ENCODE measurements at places on chromosomes 7 and 10.

- DNase-seq = no peak
Measured at GRCh38 chr10:11521860-11522259, 89.6 kb downstream of the USP6NL start.

GRCh38 chr10:101379663-101380352 is 25.8 kb downstream of the BTRC start:
- DNase-seq = no peak

- DNase-seq = no peak
Measured at GRCh38 chr10:533186-533585, 156.3 kb downstream of the DIP2C start.

DNA sequence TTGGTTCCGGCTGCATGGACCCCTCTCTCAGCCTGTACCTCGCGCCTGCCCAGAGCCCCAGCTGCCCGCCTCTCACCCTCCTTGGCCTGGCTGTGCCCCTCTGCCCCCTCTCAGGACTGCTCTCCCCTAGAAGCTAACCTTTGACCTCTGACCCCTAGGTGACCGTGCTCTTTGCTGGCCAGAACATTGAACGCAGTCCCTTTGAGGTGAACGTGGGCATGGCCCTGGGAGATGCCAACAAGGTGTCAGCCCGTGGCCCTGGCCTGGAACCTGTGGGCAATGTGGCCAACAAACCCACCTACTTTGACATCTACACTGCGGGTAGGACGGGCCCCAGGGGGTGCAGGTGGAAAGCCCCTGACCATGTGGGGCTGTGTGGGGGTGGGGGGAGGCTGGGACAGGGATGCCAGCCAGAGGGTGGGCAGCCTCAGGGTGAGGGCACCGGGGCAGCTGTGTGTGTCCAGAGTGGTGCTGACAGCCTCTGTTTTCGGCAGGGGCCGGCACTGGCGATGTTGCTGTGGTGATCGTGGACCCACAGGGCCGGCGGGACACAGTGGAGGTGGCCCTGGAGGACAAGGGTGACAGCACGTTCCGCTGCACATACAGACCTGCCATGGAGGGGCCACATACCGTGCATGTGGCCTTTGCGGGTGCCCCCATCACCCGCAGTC is 8.0 kb downstream of the FLNC start:
- DNase-seq = no peak

- DNase-seq = no peak
Measured at GRCh38 chr10:125641398-125641797, 41.6 kb downstream of the TEX36 start.

DNA sequence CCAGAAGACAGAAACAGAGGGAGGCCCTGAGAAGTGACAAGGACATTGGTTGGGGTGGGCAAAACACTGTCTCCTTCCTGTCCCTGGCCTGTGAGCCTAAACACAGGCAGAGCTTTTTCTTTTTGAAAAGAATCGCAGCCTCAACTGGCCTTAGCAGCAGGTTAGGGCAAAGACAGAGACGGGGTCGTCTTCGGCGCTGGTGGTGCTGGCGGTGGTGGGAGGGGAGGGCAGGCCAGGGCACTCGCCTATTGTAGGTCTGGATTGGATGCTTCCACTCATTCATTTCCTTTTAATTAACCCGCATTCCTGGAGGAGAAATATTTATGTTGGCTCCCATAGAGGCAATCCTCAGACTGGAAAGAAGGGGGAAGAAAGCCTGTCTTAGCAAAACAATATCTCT is 22.6 kb downstream of the WNT8B start:
- DNase-seq = no peak

GRCh38 chr7:69433081-69433480 is 165.2 kb upstream of the AUTS2 start:
- DNase-seq = no peak

DNA sequence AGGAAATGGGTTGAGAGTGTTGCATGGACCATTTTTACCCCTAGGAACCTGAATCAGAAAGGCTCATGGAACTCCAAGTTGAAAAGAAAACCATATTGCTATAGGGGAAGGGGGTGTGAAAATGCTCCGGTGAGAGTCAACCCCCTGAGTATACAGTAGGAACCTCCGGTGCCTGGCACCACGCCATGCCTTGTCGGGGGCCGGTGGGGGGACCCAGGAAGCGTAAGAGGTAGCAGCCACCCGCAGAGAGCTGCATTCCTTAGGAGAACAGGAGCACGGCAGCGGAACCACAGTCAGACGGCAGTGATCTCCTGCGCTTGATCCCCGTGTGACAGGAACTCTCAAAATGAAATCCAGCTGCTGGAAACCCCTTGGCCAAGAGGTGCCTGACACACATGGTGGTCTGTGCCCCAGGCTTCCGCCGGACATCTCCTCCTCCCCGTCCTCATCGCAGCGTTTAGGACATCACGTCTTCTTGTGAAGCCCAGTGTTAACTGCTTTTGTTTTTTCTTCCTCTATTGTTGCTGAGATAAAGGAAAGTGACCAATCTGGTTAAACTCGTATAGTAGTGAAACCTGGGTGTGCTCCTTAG is 186.8 kb downstream of the CELF2 start:
- DNase-seq = no peak

DNA sequence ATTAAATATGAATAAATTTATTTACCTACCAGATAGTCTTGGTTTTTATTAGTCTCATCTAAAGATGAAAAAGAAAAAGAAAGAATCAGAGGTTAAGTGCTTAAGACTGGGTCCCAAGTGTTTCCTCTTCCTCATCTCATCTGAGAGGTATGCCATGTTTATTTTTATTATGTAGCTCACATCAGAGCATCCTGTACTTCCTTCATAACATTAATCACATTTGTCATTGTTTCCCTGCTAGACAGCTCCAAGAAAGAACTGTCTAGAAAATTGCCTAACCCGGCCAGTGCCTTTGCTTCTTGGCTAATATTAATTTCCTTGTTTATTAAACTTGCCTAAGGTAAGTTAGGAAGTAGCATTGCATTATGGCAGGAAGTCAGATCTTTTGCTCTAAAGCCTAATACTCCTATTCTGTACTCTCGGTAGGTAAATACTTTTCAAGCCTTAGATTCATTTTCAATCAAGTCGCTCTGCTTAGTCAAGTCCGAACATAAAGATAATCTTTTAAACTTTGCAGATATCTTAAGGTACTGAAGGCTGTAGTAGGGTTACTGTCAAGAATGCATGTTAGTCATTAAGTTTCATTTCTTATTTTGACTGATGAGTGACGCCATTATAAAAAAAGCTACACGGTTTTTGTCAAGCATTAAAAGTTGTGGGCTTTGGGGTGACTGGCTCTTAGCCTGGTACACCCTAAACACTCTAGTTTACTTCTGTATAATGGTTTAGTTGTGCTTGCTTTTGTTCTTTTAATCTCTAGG is 47.4 kb downstream of the ZMYND11 start:
- DNase-seq = no peak

GRCh38 chr7:85714043-85714578 is 527.3 kb upstream of the SEMA3D start:
- DNase-seq = no peak

DNA sequence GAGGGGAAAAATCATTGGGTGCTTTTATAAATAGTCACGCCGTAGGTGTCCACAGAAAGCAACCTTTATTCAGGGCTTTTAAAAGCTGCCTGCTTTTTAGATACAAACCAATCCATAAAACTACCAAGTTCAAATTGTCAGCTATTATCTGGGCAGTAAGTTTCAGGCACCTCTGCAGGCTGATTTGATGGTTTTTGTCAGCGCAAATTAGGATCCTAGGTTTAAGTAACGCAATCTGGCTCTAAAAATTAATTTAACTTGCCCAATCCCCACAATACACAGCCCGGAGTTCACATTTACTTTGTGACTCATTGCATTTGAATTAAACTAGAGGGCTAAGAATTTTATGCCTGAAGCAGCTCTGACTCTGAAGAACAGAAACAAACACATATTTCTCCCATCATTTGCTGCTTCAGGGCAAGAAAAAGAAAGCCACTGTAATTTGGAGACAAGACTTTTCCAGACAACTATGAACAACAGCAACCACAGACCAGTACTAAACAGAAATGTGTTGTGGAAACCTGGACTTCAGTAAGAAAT is 43.3 kb downstream of the NRP1 start:
- no peak for DNase-seq

- DNase-seq = no peak
Measured at GRCh38 chr7:55326081-55326835, 38.9 kb upstream of the LANCL2 start.

DNA sequence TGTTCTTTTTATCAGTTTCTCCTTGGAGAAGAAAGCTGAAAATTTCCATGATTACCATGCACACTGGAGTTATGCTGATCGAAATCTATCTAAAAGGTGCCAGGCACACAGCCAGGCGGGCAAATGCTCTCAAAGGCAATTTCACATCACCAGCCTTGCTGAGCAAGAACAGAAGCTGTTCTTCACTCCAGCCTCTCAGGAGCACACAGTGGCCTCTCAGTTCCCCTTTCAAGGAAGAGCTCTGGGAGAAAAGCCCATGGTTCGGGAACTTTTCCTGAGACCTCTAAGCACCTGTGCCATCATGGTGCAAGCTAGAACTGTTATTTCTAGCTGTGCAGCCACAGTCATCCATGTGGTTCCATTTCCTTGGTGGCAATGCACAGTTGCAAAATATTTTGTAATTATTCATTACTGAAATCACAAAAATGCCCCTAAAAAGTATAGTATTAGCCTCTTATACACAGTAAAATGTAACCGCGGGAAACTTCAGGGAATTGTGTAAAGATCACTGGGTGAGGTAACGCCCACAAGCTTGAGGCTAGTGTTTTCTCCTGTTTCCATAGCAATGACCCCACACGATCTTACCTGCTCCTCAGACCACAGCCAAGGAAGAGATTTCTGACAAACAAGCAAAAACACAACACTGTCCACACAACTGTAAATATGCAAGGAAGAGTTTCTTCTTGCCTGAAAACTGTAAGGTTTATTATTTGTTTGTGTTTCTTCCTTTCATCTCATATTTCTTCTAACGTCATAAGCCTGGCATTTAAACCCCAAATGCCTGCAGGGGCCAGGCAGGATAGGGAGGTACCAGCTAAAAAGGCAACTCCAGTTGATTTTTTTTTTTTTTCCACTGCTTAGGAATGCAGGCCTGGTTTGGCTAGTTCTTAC is 121.2 kb downstream of the FAM107B start:
- no peak for DNase-seq

GRCh38 chr7:49885593-49886285 is 112.3 kb downstream of the VWC2 start:
- DNase-seq = no peak

DNA sequence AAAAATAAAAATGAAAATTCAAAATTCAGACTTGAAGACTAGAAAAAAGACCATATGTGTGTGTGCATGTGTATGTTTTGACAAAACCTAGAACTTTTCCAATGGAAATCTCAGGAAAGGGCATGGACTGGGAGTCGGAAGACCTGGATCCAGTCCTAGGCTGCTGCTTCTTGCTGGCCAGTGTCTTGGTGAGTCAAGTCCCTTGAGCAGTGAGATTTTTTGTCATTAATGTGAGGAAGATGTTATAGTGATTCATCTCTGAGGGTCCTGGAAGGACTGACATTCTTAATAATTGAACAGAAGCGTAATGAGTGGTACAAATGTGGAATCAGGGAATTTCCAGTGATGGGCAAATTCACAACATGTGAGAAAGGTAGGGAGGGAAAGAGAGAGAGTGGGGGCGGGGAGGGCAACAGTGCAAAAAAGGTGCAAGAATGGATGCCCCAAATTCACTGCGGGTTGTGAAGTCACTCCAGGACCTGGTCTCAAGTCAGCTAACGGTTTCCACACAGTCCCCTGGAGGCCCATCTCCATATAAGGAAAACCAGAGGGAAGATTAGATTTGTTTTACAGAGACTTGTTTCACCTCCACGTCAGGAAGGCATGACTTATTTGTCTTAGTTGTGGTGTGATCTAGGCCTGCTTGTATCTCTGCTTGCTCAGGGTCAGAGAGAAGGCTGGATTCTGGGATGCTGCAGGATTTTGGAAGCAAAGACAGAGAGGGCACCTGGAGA is 201.7 kb downstream of the BUB3 start:
- DNase-seq = no peak

- DNase-seq = no peak
Measured at GRCh38 chr7:30995536-30995935, 31.8 kb downstream of the GHRHR start.

DNA sequence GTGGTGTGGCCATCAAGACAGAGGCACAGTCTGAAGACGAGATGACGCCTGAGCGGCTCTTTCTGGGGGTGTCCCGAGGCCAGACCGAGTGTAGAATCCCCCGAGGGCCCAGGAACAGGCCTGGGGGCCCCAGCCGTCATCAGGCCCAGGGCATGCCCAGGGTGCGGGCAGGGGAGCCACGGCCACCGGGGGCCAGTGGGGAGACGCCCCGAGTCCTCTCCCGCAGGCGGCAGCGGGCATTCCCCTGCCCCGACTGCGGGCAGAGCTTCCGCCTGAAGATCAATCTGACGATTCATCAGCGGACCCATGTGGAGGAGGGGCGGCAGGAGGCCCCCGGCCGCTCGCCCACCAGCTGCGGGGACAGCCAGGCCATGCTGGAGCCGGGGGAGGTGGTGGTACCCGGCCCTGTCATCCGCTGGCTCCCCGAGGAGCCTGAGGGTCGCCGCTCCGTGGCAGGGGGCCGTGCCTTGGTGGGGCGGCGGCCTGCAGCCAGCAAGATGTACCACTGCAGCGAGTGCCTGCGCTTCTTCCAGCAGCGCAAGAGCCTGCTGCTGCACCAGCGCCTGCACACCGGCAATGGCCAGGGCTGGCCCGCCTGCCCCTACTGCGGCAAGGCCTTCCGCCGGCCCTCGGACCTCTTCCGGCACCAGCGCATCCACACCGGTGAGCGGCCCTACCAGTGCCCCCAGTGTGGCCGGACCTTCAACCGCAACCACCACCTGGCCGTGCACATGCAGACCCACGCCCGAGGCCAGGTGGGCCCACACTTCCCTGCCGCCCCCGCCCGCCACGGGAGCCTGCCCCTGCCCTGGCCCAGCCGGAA is 19.7 kb downstream of the ZNF783 start:
- no peak for DNase-seq

- peak; percentile 8 for DNase-seq
Measured at GRCh38 chr7:155733582-155734444, 78.5 kb downstream of the SHH start.

- DNase-seq = peak; percentile 69
Measured at GRCh38 chr7:150974468-150975391, 3.4 kb downstream of the KCNH2 start.

- no peak for DNase-seq
Measured at GRCh38 chr7:107659666-107660065, 962 bp upstream of the SLC26A4 start.

DNA sequence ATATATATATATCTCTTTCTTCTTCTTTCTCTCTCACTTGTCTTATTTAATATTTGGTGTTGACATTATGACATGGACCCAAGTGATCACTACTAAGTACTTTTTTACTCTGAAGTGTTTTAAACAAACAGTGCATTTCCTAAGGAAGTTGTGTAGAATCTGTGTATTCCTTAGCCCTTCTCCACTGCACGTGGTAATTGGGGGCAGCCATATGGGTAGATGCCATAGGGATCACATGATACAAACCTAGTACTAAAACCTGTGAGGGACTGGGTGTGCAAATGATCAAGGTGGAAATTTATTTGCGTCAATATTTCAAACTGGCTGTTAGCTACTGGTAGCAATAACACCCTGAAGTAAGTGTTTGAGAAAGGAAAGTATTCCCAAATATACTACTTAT is 25.0 kb downstream of the THSD7A start:
- no peak for DNase-seq
